ENCODE measurements at places on chromosomes 2 and 18.
A peak's percentile ranks its signal among the peaks of the same experiment; 100 is the strongest.

- no peak for DNase-seq
Measured at GRCh38 chr2:165544897-165545296, 75.4 kb downstream of the CSRNP3 start.

DNA sequence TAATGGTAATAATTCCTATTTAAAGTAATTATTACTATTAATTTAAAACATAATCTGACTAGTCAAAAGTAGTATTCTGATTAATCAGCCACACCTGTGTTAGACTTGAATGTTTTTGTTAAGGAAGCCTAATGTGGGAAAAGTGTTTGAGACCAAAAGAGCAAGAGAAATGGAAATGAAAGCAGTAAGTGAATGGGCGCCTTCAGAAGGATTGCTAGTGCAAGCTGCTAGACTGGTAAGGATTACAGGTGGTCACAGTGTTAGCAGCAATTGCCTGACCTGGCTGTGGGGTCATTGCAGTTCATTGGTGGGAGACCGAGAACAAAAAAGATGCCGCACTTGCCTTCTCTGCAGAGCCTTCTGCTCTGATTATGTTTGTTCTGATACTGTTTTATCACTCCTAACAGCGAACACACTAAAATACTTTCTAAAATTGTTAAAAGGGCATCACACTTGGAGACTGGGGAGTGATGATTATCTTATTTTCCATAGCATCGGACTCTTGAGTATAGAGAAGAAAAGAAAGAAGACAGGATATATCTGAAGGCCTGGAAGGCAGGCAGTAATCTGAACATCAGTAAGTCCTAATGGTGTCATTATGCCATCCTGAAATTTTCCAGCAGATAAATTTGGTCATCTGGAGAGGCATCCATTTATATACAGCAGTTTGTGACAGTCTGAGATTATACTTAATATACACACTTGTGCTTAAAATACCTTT is 5.8 kb downstream of the SOCS6 start:
- no peak for DNase-seq

DNA sequence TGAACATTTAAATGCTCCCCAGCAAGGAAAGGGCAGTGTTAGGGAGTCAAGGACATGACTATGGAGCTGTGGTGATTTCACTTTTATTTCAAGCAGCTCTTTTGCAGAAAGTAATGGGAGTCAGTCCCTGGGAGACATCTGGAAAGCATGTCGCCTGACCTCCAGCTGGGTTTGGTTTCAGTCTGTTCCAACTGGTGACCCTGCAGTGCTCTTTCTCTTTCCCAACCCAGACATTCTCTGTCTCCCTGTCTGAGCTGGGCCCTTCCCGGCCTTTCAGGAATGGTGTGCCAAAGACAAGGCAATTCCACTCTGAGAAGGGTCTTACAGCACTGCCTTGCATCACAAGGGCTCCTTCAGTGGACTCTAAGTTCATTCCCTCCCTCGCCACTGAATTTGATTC is 323.2 kb downstream of the OSR1 start:
- DNase-seq: no peak

DNA sequence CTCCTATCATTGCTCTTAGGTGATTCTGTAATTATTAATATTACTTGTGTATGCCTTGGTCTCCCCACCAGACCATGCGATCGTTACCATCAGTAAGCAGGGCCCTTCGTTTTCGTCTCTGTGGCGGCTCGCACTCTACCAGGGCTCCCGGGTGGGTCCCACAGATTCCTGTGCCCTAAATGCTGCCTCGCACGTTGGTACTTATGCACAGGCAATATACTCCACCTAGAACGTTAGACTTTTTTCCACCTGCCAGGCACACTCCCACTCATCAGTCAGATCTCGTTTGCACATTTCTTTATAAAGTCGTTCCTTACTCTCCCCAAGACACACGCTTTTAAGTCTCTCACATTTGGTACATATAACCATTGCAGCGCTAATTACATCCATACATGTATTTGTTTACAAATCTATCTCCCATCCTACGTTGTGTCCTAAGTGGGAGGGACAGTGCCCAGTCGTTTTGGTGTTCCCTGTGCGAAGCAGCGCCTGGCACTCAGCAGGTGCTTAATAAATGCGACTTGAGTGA is 901 bp downstream of the FEZ2 start:
- DNase-seq: no peak

GRCh38 chr2:216373896-216374295 is 1.6 kb upstream of the MARCHF4 start:
- DNase-seq: no peak

- no peak for DNase-seq
Measured at GRCh38 chr2:174070281-174070680, 105.1 kb upstream of the SP3 start.

DNA sequence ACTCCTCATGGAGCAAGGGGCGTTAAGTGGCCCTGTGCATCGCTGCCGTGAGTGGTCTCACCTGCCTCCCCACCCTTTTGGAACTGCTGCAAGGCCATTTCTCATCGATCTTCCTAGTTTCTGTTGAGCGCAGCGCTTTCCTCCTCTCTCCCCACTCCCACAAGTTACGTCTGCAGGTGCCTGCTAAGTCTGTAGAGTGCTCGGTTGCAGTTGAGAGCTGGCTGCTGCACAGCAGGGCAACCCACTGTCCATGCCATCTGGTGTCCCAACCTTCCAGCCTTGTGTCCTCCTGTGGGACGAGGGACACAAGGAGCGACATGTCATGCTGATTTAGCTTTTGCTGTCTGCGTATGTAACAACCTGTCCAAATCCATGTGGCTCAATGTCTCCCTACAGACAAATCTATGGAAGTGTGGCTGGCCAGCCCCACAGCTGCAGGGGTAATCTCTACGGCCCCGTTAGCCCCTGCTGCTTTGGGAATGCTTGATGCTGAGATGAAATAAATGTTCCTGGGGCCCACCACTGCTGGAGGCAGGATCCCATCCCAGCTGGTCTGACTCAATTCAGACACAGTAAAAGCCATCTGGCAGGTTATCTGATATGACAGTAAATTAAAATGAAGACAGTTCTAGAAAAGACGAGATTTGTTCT is 68.1 kb upstream of the TCF7L1 start:
- DNase-seq: no peak

- DNase-seq: no peak
Measured at GRCh38 chr18:13524054-13524453, 202.3 kb downstream of the FAM210A start.

DNA sequence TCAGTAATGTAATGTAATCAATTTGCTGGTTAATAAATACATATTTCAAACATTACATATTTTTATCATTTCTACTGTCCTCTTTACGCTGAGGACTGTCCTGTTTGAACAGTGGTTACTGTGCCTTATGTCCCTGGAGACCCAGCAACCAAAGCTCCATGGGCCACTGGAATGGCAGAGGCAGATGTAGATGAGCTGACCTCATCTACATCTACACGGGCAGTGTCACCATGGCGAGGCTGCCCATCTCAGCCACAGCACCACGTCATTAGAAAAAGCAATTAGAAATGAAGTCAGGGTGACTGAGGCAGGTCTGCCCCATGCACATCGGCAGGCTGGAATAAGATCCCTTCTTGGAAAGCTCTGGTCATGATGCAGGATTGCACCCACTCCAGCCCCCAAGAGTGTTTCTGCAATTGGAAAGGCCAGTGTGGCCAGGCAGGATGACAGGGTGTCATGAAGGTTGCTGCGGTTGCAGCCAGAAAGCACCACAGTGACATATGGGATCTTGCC is 237.5 kb downstream of the NDUFA10 start:
- DNase-seq: no peak

- no peak for DNase-seq
Measured at GRCh38 chr2:183927406-183928325, 670.7 kb upstream of the ZNF804A start.

GRCh38 chr2:150007815-150008430 is 420.3 kb upstream of the MMADHC start:
- no peak for DNase-seq

DNA sequence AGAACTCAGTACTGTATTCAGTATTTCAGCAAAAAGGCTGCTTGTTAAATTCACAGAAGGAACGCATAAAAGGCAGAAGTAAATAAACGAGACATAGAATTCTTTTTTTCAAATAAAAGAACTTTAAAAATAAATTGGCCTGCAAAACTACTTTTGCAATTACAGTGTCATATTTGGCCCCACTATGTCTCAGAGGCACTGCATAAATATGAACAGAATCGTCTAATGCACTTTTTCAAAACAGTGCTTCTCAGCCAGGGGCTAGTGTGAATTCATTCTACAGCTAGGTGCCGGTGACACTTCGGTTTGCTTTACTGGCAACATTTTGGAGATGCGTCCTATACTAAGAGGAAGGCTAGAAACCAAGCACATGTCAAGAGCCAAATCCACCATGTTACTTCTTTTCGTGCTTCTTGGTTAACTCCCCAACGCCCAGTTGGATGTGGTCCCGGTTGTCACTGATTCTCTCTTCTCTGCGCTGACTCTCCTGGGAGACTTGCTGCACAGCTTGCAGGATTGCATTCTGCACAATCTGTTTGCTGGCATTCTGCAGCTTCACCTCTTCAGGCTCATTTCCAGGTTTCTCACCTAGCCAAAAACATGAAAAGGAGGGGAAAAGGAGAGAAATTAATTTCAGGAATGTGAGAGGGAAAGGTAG is 51.8 kb downstream of the AKAIN1 start:
- no peak for DNase-seq

DNA sequence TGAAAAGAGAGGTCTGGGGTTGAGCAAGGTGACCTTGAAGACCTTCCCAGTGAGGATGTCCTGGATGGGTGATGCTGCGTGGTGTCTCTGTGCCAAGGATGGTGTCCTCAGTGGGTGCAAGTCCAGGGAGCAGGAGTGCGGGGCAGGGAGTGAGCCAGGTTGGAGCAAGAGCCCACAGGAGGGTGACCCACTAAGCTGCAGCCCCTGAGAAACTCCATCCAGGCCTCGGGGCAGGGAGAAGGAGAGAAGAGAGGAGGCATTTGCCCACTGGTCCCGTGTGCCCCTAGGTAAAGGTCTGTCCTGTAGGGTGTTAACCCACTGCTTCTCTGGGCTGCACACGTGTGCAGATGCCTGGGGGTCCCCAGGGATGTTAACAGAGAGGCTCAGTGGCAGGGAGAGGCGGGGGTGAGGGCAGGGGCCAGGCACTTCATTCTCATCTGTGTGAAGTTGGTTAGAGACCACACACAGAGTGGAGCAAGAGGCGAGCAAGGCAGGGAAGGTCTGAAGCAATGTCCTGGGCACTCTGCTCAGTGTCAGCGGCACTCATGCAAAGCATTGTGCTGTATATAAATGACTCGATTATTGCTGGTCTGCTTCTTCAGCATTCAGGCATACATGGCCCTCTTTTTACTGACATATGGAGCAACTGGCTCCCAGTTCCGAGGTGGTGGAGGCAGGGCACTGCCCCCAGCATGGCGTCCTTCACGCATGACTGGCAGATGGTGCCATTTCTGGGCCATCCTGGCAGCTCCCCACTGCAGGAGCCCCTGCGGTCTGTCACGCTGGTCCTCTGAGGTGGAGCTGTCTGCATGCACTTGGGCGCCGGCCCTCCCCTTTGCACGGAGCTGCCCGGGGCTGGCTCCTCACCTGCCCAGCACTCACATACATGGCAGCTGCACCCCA is 117.2 kb upstream of the HS6ST1 start:
- DNase-seq: no peak

DNA sequence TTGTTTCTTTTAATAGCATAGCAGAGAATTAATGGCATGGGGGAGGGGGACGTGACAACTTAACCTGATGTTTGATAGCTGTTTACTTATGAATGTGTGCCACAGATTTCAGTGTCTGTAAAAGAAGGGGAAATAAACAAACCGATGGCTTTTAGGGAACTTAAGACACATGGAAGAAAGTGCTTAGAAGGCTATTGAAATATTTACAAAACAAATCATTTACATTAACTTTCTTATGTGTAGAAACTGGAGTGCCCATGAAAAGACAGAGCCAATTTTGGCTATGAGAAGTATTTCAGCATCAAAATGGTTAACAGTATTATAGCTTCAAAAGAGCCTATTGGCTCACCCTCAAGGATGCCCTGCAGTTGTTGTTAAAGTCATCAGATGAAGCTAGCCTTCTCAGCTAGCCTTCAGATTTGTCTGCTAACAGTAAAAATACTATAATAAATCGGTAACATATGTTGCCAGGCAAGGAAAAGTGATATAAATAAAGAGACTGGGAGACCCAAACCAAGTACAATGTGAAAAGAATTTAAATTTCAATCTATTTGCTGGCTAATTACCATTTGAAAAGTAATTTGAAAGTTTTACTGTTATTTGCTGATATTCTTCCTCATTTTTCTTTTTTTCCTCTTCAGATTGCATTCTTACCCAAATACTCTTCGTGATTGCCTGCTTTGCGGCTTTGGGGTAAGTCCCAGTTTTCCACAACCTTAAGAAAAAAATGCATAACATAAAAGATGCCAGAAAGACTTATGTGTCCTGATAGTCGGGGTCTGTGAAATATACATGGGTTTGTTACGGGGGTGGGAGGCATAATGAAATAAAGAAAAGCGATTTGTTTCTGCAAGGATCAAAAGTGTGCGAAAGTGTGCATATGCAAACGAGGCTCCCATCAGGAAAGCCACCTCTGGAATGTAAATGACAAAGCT is 256.4 kb downstream of the MEIS1 start:
- DNase-seq: no peak

DNA sequence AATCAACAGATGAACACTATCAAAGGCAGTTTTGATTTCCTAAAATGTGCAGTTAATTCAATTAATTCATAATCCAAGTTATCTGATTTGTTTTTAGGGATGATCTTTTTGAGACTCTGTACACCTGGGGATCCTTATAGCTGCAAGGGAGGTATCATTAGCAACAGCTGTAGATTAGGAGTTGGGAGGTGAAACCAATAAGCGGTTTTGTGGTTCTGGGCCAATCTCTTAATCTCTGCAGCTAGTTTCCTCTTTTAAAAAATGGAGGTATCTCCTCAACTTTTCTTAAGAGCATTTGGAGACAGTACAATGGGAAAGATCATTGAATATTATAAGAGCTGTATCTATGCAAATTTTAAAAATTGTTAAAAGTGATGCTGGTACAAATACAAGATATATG is 126.0 kb downstream of the MC4R start:
- no peak for DNase-seq

DNA sequence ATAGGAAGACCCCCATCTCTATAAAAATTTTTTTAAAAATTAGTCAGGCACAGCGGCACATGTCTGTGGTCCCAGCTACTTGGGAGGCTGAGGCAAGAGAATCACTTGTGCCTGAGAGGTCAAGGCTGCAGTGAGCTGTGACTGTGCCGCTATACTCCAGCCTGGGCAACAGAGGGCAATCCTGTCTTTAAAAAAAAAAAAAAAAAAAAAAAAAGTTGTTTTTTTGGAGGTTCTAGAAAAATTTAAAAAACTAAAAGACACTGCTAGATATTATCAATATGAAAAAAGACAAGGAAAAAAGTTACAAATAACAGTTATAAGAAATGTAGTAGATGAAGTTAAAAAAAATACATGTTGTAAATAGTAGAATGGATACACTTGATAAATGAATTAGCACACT is 56.1 kb upstream of the C2orf15 start:
- peak; percentile 15 for DNase-seq

DNA sequence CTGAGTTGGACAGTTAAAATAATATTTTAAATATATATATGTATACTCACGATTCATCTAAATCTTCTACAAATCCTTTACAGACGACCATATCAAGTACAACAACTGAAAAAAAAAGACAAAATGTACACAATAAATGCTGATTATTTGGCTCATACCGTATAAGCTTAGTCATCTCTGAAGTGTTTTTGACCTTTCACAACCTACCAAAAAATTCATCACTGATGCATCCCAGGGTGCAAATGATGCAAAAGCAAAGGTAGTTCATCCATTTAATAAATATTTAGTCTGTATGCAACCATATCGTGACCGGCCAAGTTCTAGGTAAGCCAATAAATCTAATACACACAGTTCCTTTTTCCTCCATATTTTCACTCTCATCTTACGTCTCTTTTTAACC is 1.1 kb downstream of the TMX3 start:
- no peak for DNase-seq
